Subcutaneous preadipocyte (primary cell): ENCODE measurements at places on chromosomes 12 and 14. TPM values are rescaled to one million over a fixed set of nuclear protein-coding genes. Genes with fewer than 3 reads are reported as not detected.

BIN2 gene
- total RNA-seq, result not detected in 2 replicates

CCDC60 gene
- not detected in 2 replicates for total RNA-seq

SPX gene
- under 0.01 and 0.98 TPM in 2 replicates for total RNA-seq

GNG2 gene
- total RNA-seq, result 22.1 and 25.0 TPM in 2 replicates

NID2 gene
- 61.7 and 104 TPM in 2 replicates for total RNA-seq

CEP170B gene
- total RNA-seq, result 14.3 and 19.7 TPM in 2 replicates

MUCL1 gene
- total RNA-seq, result not detected in 2 replicates

RGS6 gene
- not detected in 2 replicates for total RNA-seq
